Heart left ventricle (tissue), 16 donors: ENCODE measurements at places on chromosomes 2 and 18. TPM values are rescaled to one million over a fixed set of nuclear protein-coding genes. Genes with fewer than 3 reads are reported as not detected.

GRCh38 chr2:8606226-8606625 lies 75.6 kb upstream of the ID2 start:
- DNase-seq: no peak

DNA sequence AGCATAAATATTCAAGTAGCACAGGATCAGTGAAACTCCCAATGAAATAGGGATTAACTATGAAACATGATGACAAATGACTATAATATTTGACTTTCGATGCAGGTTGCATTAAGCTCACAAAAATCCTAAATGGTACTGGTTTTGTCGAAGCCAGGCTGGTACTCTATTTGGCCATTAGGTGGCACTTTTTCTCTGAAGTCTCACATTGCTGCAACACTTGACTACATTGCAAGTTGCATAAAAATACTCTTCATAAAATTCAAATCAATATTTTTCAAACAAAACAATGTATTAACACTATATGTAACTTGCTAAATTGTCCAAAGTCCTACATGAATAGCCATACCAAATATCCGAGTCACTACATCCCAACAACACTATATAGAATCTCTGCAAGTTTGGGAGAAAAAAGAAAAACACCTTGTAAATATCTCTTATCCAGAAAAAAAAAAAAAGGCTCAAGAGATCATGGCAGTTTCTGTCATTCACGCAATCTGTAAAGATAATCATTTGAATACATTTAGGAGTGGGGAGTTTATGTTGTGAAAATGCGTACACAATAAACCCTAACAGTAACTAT lies 9.5 kb downstream of the RTTN start:
- DNase-seq: no peak

The RGPD4 gene
- not detected for total RNA-seq

The WDPCP gene
- 22.2 TPM for total RNA-seq

The CDH19 gene
- 12.8 TPM for total RNA-seq

GRCh38 chr2:147331790-147332419 lies 512.9 kb upstream of the ACVR2A start:
- no peak for DNase-seq

GRCh38 chr18:2651981-2652380 lies 3.5 kb upstream of the SMCHD1 start:
- DNase-seq: no peak

GRCh38 chr2:180324182-180324581 lies 317.1 kb upstream of the CWC22 start:
- no peak for DNase-seq

GRCh38 chr18:21177822-21178221 lies 64.2 kb upstream of the GREB1L start:
- DNase-seq: no peak

GRCh38 chr18:14928396-14928795 lies 180.4 kb downstream of the ANKRD30B start:
- DNase-seq: no peak

GRCh38 chr2:95372845-95373244 lies 29.7 kb upstream of the FAHD2A start:
- DNase-seq: no peak

- no peak for DNase-seq
These were observed 15.0 kb upstream of the POLI start for GRCh38 chr18:54254265-54254758.

GRCh38 chr2:177254433-177255226 lies 9.9 kb downstream of the NFE2L2 start:
- DNase-seq: peak; percentile 38

The SUMO1 gene
- total RNA-seq: 59.5 TPM

DNA sequence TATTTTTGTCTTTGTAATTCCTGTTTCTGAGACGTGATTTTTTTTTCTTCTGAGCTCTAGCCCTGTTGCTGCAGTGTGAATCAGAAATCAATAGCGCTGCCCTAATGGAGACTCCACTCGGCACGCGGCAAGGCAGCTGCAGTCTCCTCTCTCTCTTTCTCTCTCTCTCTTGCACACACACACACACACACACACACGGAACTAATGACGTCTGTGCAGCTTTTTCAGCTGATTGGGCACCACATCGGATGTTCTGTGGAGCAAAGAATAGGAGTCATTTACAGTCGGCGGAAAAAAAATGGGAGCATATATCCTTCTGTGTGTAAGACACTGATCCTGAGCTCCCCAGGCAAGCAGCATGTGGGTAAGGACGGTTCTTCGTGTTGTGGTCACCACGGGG lies 2.0 kb upstream of the MYT1L start:
- no peak for DNase-seq

- DNase-seq: no peak
These were observed 9.4 kb downstream of the BCL11A start for GRCh38 chr2:60544062-60544461.

DNA sequence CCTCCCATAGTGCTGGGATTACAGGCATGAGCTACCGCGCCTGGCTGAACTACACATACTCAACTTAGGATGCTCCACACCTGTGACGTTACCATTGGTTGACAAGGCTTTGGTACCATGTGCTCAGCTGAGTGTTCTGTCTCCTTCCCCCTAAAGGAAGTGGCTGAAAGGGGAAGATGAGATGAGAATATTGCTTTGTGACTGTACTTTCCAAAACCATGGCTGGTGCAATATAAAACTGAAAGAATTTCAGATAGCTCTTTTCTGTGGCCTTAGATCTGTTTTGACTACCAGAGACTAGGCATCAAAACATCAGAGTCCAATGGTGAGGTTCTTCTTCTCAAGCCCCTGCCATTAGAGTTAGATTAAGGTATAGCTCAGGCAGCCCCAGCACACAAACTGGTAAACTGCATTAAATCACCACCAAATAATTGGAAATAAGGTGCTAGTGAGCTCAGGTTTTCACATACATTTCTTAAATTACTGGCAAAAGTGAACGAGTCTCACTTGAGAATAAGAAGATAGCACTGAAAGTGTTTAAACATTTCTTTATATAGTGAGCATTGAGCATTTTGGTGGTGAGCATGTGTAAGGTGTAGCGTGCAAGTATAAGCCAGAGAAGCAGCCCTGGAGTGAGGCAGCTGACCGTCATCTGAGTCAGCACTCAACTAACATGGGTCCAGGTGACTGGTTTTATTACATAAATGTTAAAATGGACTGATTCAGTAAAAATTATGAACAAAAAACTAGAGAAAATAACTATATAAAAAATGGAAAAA lies 113.5 kb upstream of the FZD5 start:
- no peak for DNase-seq

DNA sequence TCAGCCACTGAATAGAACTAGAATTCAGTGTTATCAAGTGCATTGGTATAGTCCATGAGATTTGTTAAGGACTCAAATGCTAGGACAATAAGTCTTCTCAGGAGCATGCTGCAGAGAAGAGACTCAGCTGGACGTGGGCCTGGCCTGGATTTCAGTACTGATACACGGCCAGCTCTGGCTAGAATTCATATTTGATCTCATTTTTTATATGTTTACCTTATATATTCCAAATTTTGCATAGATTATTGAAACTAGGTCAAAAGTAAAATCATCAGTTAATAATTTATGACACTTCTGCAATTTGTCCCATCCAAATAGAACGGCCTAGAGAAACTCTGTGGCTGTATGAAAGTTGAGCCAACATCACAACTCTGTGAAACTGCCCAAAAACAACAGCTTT lies 262.0 kb downstream of the DLGAP1 start:
- DNase-seq: no peak

GRCh38 chr18:785242-785641 lies 26.8 kb downstream of the YES1 start:
- no peak for DNase-seq

- no peak for DNase-seq
These were observed 37.8 kb upstream of the ZNF397 start for GRCh38 chr18:35203067-35203466.

DNA sequence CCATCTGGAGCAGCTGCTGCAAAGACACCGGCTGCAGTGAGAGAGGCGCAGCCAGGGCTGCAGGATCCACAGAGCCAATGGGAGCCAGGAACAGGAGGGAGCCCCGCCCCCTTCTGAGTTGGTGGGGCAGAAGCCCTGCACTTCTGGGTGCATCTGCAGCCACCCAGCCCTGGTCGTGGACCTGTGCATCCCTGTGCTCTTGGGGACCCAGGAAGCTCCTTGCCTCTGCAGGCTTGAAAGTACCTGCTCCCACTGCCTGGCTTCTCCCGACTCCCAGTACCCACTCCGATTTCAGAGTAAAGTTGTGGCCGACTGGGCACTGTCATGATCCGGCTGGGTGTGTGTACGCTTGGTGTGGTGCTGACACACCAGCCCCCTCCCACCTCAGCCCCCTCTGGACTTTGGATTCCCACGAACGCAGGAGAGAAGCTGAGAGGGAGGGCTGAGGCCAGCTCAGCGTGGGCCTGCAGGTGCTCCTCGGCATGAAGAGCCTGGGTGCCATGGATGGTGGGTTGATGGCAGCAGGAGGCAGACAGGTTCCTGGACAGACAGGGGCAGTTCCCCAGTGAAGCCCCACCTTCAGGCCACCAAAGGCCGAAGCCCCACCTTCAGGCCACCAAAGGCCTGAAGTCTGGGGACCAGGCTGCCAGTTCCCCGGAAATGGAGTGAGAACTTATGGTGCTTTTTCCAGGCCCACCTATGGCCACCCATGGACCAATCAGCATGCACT lies 34.9 kb downstream of the LRRTM4 start:
- DNase-seq: no peak

- no peak for DNase-seq
These were observed 24.4 kb downstream of the SERPINB4 start for GRCh38 chr18:63619661-63620060.

DNA sequence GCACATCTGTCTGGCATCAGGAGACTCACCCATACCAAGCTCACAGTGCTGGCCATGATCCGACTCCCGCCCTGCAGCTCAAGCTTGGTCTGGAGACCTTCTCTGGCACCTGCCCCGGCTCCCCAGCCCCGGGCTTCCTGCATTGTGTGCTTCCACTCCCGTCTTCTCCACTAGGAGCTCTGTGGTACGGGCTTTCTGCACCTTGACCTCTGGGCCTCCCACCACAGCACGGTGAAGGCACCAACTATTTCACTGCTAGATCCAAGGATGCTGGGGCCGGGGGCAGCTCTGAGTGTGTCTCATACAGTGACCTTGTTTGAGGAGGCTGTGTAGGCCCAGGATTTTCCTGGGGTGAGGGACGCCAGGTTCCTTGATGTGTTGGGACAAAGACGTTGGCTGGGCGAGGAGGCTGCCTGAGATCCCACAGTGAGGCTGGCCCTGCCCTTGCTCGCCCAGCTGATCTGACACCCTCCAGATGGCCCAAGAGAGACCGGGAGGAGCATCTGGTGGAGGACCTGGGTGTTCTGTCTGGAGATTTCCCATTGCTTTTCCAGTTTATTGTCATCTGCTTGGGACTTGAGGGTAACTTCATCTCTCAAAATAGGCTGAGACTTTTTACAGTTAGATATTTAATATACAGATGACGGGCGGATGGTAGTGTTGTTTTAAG lies 64.0 kb downstream of the HPCAL1 start:
- DNase-seq: no peak

The NLRC4 gene
- total RNA-seq: 0.47 TPM

- no peak for DNase-seq
These were observed 116.5 kb upstream of the ZNF804A start for GRCh38 chr2:184481865-184482264.

DNA sequence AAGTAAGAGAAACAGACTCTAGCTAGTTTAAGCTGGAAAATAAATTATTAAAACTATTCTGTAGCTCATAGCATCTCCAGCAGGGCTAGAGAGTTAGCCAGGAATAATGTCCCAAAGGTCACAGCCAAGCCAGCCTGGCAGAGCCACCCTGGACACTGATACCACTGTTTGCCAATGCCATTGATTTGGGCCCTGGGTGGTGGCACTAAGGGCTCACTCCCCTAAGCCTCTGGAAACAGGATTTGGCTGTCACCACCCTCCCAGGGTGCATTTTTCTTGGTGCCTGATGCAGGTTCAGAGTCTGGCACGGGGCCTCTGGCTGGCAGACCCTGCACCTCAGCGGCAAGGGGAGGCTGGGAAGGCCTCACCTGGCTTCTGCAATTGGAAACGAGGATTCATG lies 7.1 kb downstream of the SH2D6 start:
- no peak for DNase-seq

The CDCA7 gene
- 0.91 TPM for total RNA-seq

GRCh38 chr2:167875529-167875928 lies 371.9 kb downstream of the STK39 start:
- no peak for DNase-seq

GRCh38 chr18:29594493-29594892 lies 1417.6 kb upstream of the CDH2 start:
- no peak for DNase-seq

The ARHGAP15 gene
- 2.7 TPM for total RNA-seq

The C1QL2 gene
- not detected for total RNA-seq

DNA sequence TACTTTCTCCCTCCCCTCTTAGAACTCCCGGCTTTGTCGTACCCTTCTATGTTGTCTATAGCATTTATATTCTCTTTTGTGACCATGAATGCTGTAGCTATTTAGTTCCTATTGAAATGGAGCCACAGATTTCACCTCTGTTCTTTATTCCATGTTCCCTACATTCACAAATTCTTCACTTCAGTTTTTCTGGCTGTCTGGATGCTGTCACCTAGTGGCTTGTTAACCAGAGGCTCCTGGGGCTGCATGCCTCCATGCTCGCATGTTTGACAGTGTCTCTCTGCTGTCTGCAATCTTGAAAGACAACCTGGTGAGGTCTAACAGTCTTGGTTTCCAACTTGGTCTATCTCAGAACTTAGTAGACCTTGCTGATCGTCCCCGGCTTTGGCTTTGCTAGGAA lies 48.2 kb downstream of the CFAP221 start:
- DNase-seq: no peak

The LYPD6B gene
- not detected for total RNA-seq

GRCh38 chr2:152755029-152755428 lies 36.6 kb downstream of the ARL6IP6 start:
- no peak for DNase-seq
